ENCODE measurements at places on chromosomes 6 and 20.

DNA sequence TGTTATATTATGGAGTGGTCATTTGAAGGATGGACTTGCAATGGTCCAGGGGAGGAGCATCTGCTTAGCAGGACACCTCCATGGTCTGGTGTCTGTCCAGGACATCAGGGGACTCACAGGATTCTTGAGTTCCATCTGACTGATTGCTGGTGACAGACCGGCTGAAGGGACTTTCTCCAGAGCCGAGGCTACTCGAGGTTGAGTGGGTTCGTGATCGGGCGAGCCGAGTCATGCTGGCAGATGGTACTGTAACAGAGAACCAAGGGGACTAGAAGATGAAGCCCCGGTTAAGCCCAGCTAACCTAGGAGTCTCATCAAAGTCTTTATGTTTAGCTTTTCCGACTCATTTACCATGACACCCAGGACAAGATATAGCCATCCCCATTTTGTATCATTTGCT lies 7.5 kb upstream of the SLA2 start:
- DNase-seq: no peak

GRCh38 chr20:17622086-17622850 lies 52.4 kb downstream of the DSTN start:
- no peak for DNase-seq

DNA sequence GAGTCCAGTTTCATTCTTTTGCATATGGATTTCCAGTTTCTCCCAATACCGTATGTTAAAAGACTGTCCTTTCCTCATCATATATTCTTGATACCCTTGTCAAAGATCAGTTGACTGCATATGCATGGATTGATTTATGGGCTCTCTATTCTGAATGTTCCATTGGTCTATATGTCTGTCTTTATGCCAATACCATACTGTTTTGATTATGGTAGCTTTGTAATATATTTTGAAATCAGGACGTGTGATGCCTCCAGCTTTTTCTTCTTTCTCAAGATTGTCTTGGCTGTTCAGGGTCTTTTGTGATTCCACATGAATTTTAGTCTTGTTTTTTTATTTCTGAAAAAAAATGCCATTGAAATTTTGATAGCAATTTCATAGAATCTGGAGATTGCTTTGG lies 51.9 kb downstream of the KIZ start:
- no peak for DNase-seq

GRCh38 chr6:17269840-17270239 lies 11.3 kb upstream of the RBM24 start:
- no peak for DNase-seq

GRCh38 chr6:43506667-43507471 lies 3.3 kb downstream of the LRRC73 start:
- peak; percentile 73 for DNase-seq

DNA sequence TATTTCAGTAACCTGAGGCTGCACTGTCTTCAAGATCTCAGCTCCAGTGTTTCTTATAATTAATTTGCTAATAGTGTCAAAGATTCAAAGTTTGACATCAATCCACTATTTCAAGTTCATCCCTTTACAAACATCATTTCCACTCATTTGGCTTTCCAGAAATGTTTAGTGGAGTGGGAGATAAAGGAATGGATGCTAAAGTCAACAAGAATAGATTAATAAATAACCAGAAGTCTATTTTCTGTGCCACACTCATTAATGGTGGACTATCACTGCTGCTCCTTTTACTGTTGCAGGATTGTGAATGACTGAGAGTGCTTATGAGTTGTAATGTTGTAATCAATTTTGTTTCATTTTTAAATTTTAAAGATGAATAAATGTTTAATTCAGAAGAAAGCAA lies 28.4 kb upstream of the EPM2A start:
- no peak for DNase-seq

GRCh38 chr6:159255434-159255951 lies 86.3 kb downstream of the FNDC1 start:
- no peak for DNase-seq

DNA sequence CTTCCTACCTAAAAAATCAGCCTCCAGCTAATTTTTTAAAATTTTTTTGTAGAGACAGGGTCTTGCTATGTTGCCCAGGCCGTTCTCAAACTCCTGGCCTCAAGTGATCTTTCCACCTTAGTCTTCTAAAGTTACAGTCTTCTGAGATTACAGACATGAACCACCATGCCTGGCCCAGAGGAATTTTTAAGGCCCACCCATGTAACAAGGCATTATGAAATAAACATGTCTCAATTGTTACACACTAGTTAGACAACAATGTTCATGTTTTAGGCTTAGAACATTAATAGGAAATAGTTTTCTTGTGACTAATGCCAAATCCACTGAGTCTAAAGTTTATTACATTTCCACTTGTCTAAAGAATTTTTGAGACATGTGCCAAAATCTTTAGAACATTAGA lies 221.2 kb downstream of the LAMA2 start:
- DNase-seq: no peak

- no peak for DNase-seq
Observed at GRCh38 chr20:41329435-41330342, 10.9 kb upstream of the LPIN3 start.

- no peak for DNase-seq
Observed at GRCh38 chr6:122207794-122208193, 191.7 kb upstream of the HSF2 start.

DNA sequence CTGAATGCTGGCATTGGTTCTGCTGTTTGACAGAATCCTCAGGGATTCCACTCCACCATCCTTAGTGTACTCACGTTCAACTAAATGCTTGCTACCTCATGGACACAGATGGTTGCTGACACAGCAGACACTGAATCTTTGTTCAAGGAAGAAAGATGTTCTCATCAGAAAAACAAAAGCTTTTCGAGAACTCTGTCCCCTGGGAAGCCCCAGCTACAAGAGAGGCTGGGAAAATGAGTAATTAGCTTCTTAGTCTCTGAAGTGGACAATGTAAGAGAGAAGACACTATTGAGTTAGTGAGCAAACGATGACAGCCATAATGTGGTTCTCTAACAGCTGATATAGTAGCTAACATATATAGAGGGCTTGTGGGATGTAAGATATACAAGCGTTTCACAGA lies 30.9 kb upstream of the ENPP5 start:
- no peak for DNase-seq

GRCh38 chr20:15496501-15497039 lies 1076.7 kb downstream of the KIF16B start:
- DNase-seq: no peak

DNA sequence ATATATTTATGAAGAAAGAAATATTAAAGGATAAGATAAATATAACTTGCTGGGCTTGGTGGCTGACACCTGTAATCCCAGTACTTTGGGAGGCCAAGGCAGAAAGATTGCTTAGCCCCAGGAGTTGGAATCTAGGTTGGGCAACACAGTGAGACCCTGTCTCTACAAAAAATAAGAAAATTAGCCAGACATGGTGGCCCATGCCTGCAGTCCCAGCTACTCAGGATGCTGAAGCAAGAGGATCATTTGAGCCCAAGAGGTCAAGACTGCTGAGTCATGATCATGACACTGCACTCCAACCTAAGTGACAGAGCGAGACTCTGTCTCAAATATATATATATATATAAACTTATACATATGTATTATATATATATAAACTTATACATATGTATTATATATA lies 164.0 kb downstream of the MRPL14 start:
- no peak for DNase-seq

DNA sequence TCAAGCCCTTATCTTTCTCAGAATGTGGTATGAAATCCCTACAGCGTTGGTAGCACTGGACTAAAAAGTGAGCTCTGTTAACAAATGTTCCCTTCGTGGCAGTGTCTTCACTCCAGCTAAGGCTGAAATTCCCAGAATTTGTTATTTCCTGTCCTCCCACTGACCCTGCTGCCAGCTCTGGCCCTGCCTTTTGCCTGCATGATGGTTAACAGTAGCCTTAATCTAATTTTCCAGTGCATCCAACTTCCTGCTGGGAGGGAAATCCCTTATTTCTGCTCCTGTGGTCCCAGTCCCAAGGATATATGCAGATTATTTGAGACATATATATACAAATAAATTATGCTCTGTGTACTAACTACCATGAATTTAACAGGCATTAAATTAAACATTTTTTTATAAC lies 157.2 kb upstream of the CARMIL1 start:
- DNase-seq: peak; percentile 45

- no peak for DNase-seq
Observed at GRCh38 chr6:97160280-97160679, 122.7 kb downstream of the MMS22L start.

- DNase-seq: no peak
Observed at GRCh38 chr6:53767941-53768340, 26.9 kb upstream of the LRRC1 start.

GRCh38 chr6:74577619-74578018 lies 628.2 kb downstream of the COL12A1 start:
- no peak for DNase-seq

DNA sequence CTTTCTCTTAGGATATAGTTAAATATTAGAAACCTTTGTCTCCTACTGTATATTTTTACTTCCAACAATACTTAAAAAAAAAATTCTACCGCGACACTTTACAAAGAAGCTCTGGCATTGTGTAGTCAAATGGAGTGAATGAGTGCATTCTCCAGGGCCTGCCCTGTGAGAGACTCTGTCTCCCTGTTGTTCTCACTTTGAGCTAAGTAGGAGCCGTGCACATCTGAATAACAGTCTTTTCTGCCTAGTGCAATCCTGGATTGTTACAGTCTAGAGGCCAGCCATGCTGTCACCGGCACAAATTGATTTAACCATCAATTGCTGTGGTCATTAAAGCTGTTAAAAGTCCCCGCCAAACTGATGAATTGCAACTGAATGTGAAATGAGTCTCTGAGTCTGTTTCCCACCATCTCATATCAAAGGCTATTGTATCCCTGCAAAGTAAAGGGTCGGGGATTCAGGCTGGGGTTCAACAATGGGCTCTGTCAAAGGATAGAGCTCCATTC lies 156.0 kb downstream of the RFPL4B start:
- DNase-seq: no peak

DNA sequence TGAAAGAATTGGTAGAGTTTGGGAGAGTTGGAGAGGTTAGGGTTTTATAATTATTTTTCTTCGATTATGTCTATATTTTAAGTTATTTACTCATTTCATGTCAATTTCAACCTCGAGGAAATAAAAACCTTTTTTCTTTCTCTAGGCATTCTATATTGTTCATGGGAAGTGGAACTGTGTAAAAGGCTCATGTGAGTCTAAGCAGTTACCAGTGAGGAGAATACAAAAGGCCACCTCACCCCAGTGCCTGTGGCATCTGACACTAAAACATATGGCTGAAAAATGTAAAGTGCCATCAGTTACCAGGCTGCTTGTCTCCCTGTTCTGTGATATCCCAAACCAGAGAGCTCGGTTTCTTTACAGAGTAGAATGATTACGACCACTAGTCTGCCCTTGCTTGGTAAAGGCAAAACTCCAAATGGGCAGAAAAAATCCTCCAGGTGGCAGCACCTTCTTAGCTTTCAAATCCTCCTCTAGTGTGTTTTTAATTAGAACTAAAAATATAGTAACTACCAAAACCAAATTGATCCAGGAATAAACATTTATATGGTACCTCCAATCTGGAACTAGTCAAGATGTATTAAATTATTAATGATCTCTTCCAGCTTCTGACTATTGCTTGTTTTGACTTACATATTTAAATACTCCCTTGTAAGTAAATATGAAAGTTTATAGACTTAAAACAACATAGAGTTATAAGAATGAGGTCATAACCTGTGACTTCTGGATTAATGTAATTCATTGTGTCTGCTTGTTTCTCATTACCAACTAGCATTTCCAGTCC lies 122.6 kb upstream of the MCHR2 start:
- DNase-seq: peak; percentile 60

DNA sequence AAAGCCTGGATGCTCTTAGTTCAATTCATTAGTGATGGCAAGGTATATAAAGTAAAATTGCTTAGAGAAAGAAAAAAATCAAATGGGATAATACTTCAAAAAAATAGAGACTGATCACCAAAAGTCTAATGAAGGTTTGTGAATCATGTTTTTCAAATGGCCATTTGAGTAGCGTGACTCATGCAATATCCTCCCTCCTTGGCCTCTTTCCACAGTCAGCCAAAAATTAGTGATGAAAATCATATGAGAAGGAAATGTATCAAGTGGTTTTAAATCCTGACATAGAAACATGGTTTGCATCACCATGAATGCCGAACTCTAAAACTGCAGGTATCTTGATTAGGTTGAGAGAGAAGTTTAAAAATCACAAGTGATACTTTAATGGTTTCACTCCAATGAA lies 1.2 kb upstream of the COL19A1 start:
- DNase-seq: no peak

DNA sequence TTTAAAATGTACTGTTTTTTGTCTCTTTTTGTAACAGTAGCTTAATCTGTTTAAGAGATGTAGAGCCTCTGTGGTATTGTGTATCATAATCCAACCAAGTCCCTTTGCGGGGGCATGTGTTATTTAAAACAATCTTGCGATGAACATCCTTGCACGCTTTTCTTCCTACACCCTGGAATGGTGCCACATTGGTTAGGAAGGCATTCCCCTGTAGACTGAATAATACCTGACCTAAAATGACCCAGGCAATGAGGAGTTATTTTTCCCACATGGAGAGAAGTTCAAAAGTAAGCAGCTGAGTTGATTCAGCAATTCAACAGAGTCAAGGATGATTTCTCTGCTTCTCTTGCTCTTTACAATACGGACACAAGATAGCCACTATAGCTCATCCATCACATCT lies 142.0 kb upstream of the PMEPA1 start:
- DNase-seq: no peak

DNA sequence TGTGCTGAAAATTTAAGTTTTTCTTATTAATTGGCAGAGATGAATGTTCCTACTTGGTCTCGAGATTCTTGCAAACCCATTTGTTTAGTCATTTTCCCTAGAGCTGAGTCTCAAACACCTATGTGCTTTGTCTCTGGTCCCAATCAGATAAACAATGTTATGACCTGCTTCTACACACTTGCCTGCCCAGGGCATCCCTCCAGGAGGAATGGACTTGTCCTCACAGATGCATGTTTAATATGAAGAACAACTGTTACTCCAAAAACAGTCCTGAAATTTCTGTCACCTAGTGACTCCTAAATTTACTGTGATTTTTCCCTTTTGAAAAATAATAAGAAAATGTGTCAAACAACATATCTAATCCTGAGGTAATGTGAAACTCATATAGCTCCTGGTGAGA lies 43.7 kb downstream of the HDGFL1 start:
- DNase-seq: no peak

GRCh38 chr20:46951405-46951804 lies 56.8 kb downstream of the EYA2 start:
- no peak for DNase-seq

DNA sequence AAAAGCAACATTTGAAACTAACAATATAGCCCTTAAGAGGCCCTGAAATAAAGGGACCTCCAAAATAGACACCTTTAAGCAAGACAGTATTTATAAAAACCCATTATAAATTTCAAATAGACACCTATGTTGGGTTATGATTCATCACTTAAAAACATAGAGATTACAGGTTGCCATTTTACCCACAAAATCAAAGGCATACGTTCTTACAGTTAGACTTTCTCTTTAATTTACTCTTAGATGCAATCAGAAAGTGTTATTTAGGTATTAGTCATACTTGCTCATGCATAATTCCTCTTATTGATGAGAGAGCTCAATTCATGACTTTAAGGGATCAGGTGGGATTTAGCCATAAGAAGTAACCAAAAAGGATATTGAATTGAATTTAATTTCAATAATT lies 51.5 kb upstream of the TMEM200A start:
- no peak for DNase-seq

All from NCI-H2081 (cell line).